ENCODE measurements at places on chromosomes 4 and X.

- DNase-seq, result no peak
Observed at GRCh38 chr4:55079451-55080173, 45.8 kb downstream of the KDR start.

DNA sequence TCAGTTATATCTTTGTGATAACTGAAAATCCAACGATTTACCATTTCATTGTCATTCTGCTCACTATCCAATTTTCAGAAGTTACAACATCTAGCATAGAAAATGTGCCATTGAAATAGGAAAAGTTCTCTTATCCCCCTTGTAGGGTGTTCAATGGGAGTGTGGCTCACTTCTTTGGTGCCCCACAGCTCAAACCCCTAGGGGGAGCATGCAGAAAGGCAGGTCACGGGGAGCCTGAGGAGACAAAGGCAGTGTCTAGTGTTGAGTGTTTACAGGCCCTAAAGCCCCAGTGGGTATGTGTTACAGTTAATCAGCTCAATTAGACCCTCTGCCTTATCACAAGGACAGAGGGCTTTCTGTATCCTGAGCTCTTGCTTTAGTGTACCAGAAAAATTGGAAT, 243.4 kb upstream of the GRID2 start:
- no peak for DNase-seq

DNA sequence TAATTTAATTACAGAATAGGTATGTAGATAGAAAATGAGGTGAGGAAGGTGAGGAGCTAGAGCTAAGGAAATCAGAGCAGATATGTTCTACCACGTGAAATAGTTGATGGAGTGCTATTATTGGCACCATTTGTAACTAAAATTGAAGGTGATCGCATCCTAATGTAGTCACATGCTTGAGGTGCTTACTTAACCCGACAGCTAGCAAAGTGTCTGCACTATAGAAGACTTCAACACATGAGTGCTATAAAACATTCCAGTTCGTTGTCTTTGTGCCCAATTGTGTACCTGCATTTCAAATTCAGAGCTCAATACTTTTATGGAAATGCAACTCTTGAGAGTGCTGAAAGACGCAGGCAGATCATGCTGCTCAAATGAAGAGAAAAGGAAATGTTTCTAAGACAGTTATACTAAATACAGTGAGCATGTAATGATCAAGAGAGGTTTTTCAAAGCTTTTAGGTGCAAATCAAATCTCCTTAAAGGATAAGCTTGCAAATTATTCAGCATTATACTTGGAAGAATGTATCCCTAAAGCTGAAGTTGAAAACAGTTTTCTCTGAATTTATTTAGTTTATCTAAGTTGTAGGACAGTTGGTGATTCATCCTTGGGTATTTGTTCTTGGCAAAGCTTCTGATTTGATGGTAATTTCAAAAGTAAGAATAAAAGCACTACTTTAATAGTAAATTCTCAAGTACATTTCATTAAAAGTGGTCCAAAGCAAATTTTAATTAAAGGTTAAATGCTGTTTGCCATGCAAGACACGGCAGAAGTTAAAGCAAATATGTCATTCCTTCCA, 223.9 kb upstream of the EPHA5 start:
- DNase-seq, result no peak

DNA sequence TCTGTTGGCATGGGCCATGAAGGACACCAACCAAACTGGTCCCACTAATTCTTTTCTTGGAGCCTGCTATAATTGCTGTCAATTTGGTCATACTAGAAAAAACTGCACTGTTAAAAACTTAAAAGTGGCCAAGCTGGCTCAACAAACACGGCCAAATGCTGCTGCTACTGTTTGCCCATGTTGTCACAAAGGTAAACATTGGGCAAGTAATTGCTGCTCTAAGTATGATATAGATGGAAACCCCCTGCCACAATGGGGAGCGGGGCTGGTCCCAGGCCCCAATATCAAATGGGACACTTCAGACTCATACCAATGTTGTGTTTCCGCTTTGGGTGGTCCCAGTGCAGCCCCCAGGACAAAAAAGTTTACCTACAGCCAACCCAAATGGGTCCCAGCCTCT, 52.1 kb downstream of the SPIN3 start:
- DNase-seq, result no peak

GRCh38 chr4:79833857-79834256, 239.2 kb downstream of the ANTXR2 start:
- no peak for DNase-seq

DNA sequence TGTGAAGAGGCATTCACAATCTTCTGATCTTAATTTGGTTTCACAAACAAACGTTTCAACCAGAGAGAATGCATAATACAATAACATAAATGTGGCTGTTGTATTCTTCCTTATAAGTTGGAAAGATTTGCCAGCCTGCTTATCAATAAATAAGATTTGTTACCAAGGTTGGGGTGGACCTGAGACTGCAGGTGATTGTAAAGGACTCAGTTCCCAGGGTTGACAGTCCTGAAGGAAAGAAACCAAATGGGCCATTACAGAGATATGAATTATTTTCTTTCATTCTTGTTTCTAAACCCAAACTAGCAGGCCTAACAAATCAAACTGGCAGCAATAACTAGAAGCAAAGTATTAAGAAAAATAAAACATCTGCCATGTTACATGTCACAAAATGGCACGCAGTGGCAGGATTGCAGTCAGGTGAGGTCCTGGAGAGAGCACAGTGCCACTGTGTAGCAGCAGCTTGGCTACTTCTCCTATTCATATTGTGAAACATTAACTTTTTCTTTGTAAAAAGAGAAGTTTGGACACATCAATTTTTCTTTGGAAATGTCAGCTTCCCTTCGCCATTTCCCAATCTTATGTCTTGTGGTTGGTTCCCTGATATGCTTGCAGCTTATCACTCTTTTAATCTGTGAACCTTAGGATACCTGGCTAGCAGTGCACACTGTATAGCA, 133.8 kb upstream of the EMCN start:
- DNase-seq, result no peak

- DNase-seq, result no peak
Observed at GRCh38 chr4:87720094-87720691, 70.1 kb downstream of the DMP1 start.

DNA sequence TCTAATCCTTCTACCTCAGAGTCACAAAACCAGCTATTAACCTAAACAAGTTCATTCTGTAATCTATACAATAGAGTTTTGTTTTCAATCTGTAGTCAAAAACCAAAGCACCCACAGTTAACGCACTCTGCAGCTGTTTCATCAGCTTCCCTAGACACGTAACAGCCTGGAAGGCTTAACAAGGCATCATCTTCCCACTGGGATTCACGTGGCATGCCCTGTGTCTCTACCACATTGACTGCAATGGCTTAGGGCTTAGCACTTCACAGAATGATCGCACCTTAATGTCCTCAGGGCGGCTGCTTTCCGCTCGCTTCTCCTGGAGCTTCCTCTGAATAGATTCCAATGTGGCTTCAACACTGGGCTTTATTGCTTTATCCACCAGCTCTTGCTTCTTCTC, 49.7 kb upstream of the NAP1L5 start:
- DNase-seq, result no peak

DNA sequence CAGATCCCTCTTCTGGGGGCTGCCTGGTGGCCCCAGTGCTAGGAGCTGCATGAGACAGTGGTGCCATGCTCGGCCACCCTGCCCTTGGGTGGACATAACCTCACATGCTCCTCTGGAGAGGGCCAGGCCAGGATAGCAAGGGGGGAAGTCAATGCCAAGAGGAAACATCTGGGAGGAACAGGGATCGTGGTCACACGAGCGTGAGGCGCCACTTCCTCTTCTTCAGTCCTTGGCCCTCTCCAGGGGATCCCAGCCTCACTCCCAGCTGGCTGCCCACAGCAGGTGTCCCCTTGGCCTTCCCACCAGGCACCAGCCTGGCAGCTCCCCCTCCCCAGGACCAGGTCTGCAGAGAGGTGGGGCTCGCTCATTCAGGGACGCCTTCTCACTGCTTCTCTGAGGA, 28.6 kb downstream of the TBC1D14 start:
- DNase-seq, result no peak

- no peak for DNase-seq
Observed at GRCh38 chr4:187668526-187669082, 327.0 kb upstream of the ZFP42 start.
